ENCODE measurements at places on chromosomes 5 and 9.
A peak's percentile ranks its signal among the peaks of the same experiment; 100 is the strongest.

- H3K4me3 ChIP-seq = no peak overlapping the region
- H3K27ac ChIP-seq = no peak overlapping the region
- H3K27me3 ChIP-seq = no peaks in the 10 kb centered on the region
- no peaks in the 10 kb centered on the region for H3K36me3 ChIP-seq
Measured at GRCh38 chr5:58153255-58153654, 306.6 kb downstream of the PLK2 start.

DNA sequence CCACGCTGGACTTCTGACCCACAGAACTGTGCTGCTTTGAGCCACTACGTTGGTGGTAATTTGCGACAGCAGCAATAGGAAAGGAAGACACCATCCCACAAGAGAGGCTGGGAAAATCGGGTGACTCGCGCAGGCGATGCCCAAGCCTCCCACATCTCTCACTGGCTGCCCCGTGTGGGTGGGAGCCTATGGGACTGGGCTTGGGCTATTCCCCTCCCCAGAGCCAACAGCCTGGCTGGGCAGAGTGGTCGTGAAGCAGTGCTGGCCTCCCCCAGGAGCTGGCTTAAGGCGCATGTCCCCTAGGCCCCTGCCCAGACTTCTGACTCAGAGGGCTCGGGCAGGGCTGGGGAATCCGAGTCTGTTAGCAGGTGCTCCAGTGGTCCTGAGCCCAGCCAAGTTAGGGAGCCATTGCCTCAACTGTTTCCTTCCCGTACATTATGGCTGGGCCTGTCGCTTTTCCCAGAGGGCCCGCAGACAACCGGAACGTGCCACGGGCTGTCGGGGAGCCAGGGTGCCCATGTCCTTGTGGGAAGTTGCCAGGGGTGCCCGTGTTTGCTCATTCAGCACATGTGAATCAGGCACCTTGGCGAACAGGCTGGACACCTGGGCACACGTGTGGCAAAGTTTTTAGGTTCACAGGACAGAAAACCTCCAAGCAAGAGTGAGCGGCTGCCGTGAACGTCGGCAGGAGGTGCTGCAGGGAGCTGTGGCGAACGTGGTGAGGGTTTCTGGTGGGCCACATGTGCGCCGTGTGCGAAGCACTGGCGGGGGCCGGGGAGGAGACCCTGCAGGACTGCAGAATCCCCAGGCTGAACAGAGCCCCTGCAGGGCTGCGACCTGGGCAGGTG is 7.0 kb upstream of the RASGEF1C start:
- H3K27ac ChIP-seq = no peak overlapping the region
- no peaks in the 10 kb centered on the region for H3K4me1 ChIP-seq
- no peaks in the 10 kb centered on the region for H3K27me3 ChIP-seq
- no peak for DNase-seq
- H3K36me3 ChIP-seq = no peaks in the 10 kb centered on the region
- H3K4me3 ChIP-seq = no peak overlapping the region

- no peak for DNase-seq
- no peak overlapping the region for H3K27ac ChIP-seq
- no peaks in the 10 kb centered on the region for H3K36me3 ChIP-seq
- H3K27me3 ChIP-seq = no peaks in the 10 kb centered on the region
- H3K4me1 ChIP-seq = no peaks in the 10 kb centered on the region
Measured at GRCh38 chr5:176803068-176803942, 7.1 kb upstream of the UNC5A start.

DNA sequence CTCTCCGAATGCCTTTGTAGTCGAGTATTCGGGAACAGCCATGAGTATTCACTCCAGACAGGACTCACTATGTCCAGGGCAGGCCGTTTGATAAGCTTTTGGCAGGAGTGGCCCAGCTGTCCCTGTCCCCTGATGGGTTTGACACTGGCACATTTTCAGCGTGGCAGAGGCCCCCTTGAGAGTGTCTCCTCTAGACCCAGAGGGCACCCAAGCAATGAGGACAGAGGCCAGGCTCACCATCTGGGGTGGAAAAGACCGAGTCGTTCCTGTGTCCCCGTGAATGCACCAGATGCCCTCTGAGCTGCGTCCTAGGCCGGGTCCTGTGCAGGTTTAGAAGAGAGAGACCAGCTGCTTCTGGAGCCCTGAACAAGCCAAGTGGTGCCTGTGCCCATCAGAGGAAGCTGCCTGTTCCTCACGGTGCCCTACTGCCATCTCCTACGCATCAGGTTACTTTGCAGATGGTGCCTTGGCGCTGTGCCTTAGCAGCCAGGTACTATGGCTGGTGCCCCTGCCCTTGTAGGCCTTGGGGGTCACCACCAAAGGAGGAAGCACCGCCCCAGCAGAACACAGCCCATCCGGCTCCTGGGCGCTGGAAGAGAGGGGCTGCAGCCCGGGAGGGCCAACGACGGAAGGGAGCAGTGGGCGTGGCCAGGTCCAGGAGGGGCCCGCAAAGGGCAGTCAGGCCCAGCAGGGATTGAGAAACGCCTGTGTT is 42.4 kb downstream of the LRSAM1 start:
- peaks cover 30% of the 10 kb centered on the region for H3K4me1 ChIP-seq
- no peak overlapping the region for H3K4me3 ChIP-seq
- H3K27me3 ChIP-seq = no peaks in the 10 kb centered on the region
- DNase-seq = no peak

DNA sequence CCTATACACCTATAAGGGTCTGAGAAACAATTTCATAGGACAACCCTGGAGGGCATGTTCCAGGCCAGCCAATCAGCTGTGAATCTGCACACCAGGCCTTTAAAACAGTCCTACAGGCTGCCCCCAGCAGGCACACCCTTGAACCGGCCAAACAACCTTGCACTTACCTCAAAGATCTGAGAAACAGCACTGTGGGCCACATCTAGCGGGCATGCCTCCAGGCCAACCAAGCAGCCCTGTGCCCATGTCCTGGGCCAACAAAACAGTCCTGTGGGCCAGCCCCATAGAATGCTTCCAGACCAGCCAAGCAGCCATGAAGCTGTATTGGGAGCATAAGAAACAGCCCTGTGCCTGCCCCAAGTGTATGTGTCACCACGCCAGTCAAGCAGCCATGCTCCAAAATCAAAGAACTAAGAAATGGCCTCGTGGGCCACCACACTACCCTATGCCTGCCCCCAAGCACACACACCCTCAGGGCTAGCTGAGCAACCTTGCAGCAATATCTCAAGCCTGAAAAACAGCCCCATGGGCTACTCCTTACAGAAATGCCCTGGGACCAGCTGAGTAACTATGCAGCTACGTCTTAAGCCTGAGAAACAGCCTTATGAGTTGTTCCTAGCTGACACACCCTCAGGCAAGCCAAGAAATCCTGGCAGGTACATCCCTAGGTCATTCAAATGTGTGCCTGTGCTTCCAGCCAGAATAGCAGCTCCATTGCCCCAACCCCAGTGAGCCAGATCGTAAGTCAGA is 2243.8 kb upstream of the C9orf72 start:
- no peak for DNase-seq
- no peak overlapping the region for H3K4me3 ChIP-seq
- H3K36me3 ChIP-seq = no peaks in the 10 kb centered on the region
- H3K27ac ChIP-seq = no peak overlapping the region
- no peaks in the 10 kb centered on the region for H3K4me1 ChIP-seq
- H3K27me3 ChIP-seq = no peaks in the 10 kb centered on the region

GRCh38 chr9:26904070-26904469 is 11.5 kb upstream of the CAAP1 start:
- H3K27me3 ChIP-seq = no peaks in the 10 kb centered on the region
- no peak overlapping the region for H3K27ac ChIP-seq
- no peaks in the 10 kb centered on the region for H3K4me1 ChIP-seq
- DNase-seq = no peak
- peaks cover 38% of the 10 kb centered on the region for H3K36me3 ChIP-seq

DNA sequence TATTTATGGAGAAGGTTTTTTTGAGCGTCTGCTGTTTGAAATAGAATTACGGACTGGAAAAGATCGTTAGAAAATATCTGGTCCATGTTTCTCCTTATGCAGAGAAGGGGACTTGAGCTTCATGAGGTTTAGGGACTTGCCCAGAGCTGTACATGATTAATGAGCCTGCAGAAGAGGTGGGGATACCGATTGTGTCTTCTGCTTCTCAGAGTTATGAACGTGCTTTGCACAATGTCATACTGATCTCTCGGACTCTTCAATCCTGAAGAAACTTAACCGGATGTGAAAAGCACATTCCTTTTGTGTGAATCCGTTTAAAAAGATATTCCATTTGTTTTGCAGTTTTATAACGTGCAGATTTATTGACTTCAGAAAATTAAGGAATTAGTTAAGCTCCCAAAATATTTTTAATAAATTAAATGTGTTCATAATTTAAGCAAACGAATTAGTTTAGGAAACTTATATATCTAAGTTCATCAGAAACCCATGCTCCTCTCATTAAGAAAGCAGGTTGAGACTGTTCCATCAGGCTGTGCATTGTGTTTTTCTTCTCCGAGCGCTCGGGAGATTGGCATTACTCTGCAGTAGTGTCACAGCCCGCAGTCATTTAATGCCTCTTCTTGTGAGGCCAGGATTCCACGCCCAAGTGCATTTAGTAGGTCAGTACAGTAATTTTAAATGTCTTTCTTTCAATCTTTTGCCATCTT is 40.8 kb upstream of the MEF2C start:
- DNase-seq = no peak
- H3K4me3 ChIP-seq = no peak overlapping the region
- no peaks in the 10 kb centered on the region for H3K27me3 ChIP-seq
- no peaks in the 10 kb centered on the region for H3K36me3 ChIP-seq
- H3K27ac ChIP-seq = no peak overlapping the region

GRCh38 chr5:22896152-22896551 is 43.0 kb upstream of the CDH12 start:
- DNase-seq = no peak
- no peaks in the 10 kb centered on the region for H3K27me3 ChIP-seq
- no peaks in the 10 kb centered on the region for H3K36me3 ChIP-seq
- no peak overlapping the region for H3K4me3 ChIP-seq
- no peak overlapping the region for H3K27ac ChIP-seq
- no peaks in the 10 kb centered on the region for H3K4me1 ChIP-seq

DNA sequence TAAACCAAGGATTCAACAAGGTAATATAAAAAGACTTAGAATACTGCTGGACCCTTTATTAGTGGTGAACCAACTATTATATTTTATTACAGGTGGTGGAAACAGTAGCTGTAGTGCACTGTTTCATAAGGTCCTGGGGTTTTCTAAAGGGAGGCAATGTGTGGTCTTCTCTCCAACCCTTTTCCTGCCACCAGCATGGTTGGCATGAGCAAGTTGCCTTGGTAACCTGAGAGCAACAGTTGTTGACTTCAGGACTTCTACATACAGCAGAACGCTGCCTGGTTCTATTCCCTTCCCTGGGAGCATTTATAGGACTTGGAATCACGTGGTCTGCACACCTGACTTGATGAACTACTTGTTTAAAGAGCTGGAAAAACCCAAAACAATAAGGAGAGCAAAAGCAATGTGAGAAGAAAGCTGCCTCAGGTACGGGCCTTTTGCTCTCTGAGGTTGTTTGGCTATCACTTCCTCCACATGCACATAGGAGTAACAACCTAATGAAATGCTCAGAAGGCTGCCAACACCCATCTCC is 81.1 kb upstream of the RAI14 start:
- no peak overlapping the region for H3K4me3 ChIP-seq
- H3K27ac ChIP-seq = no peak overlapping the region
- H3K27me3 ChIP-seq = no peaks in the 10 kb centered on the region
- no peaks in the 10 kb centered on the region for H3K36me3 ChIP-seq

- no peak overlapping the region for H3K4me3 ChIP-seq
- no peaks in the 10 kb centered on the region for H3K4me1 ChIP-seq
- no peak for DNase-seq
- H3K27ac ChIP-seq = no peak overlapping the region
- no peaks in the 10 kb centered on the region for H3K27me3 ChIP-seq
Measured at GRCh38 chr9:114823441-114823840, 17.6 kb upstream of the TNFSF15 start.

GRCh38 chr5:107744418-107745330 is 73.9 kb upstream of the EFNA5 start:
- no peak overlapping the region for H3K4me3 ChIP-seq
- no peaks in the 10 kb centered on the region for H3K36me3 ChIP-seq
- no peaks in the 10 kb centered on the region for H3K4me1 ChIP-seq
- H3K27me3 ChIP-seq = no peaks in the 10 kb centered on the region
- H3K27ac ChIP-seq = no peak overlapping the region

GRCh38 chr5:142106061-142106460 is 2.5 kb upstream of the NDFIP1 start:
- peak overlapping the region; percentile 56 for H3K27ac ChIP-seq
- peaks cover 21% of the 10 kb centered on the region for H3K4me1 ChIP-seq
- H3K36me3 ChIP-seq = no peaks in the 10 kb centered on the region
- no peaks in the 10 kb centered on the region for H3K27me3 ChIP-seq
- H3K4me3 ChIP-seq = no peak overlapping the region

- no peaks in the 10 kb centered on the region for H3K27me3 ChIP-seq
- no peak for DNase-seq
- H3K4me1 ChIP-seq = no peaks in the 10 kb centered on the region
- H3K36me3 ChIP-seq = no peaks in the 10 kb centered on the region
Measured at GRCh38 chr5:124683917-124684555, 62.4 kb downstream of the ZNF608 start.

GRCh38 chr5:43554497-43554896 is 2.4 kb downstream of the PAIP1 start:
- no peak overlapping the region for H3K4me3 ChIP-seq
- peaks cover 57% of the 10 kb centered on the region for H3K4me1 ChIP-seq
- no peak for DNase-seq
- no peak overlapping the region for H3K27ac ChIP-seq

DNA sequence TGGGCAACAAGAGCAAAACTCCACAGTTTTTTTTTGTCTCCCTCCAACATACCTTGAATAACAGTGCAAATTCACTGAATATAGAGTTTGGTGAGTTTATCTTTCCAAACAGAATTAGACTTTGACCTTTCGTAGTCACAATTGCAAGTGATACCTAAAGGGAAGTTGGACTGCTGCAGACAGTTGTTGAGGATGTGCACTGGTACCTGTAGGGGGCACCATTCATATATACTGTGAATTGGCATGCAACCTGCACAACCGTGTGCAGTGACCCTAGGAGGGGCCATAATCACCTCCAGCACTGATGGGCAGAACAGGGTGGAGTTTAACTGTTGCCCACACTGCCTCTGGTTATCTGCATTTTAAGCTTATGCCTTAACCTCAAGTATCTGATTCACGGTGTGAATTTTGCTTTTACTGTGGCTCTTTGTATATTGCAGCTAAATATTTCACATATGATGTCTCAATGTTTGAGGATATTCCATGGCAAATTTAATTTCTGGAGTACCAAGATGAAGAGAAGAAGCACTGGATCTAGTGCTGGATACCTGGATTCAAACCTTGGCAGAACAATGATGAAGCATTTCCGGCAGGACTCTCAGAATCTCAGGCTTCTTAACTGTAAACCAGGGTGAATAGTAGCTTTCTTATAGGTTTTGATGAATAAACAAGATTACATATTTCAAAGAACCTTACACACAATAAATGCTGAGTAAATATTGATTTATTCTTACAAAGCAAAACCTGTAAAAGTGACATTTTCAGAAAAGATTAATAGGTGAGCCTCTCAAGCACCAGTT is 144.3 kb downstream of the ACTBL2 start:
- no peaks in the 10 kb centered on the region for H3K36me3 ChIP-seq
- H3K4me3 ChIP-seq = no peak overlapping the region
- H3K4me1 ChIP-seq = no peaks in the 10 kb centered on the region
- DNase-seq = no peak
- no peak overlapping the region for H3K27ac ChIP-seq

DNA sequence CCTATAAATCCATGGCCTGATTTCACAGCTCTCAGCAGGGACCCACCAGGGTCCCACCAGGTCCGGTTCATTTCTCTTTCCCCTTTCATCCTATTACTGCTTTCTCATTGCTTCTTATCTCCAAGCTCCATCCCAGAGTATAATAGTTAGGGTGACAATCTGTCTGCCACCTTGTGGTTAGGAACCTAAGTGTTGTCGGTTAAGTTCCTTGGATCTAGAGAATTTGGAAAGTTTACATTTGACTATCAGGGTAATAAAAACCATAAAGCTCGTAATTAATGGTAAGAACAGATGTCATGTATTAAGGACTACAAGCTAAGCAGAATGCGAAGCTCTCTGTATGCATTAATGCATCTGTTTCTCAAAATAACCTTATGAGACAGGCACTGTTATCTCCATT is 259.1 kb downstream of the SH3GL2 start:
- H3K4me1 ChIP-seq = no peaks in the 10 kb centered on the region
- no peaks in the 10 kb centered on the region for H3K36me3 ChIP-seq
- no peak for DNase-seq
